ENCODE measurements at places on chromosomes 13 and 19. TPM values are rescaled to one million over a fixed set of nuclear protein-coding genes. Genes with fewer than 3 reads are reported as not detected.

GRCh38 chr13:96020155-96020575 is 33.0 kb downstream of the UGGT2 start:
- no peak for DNase-seq

GRCh38 chr19:32322541-32322940 is 22.9 kb upstream of the ZNF507 start:
- no peak for DNase-seq

- no peak for DNase-seq
These were observed 495 bp downstream of the LSR start for GRCh38 chr19:35249146-35249847.

DNA sequence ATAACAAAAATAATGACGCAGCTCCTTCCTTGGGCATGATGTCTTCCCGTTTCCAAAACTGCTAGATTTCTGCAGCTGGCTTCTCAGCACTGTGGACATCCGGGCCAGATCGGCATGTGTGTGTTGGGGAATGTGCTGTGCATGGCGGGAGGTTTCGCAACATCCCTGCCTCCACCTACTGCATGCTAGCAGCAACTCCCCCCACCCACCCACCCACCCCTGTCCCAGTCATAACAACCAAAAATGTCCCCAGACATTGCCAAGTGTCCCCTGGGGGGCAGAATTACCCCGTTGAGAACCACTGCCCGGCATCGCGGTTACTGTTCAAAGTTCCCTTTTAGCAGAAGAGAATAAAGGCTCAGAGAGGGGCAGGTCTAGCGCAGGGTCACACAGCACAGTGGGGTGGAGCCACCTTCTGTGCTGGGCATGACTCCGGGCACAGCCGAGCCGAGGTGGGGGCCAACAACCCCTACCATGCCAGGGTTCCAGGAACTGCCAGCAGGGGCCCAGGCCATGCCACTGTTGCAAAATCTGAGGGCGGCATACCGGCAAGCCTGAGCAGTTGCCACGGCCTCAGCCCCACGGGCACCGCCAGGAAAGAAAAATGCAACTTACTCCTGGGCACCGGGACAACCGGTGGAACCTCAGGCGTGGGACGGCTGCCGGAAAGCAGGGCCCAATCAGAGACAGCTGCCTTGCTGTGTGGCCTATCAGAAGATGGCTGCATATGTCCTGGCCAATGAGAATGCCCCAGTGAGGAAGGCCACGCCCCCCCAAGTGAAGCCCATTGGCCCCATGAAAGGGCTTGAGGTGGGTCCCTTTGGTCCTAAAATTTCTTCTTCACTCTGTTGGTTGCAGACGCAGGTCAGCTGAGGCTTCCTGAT is 22.5 kb upstream of the NFIC start:
- DNase-seq, result no peak

GRCh38 chr13:77909827-77910226 is 8.8 kb downstream of the EDNRB start:
- DNase-seq, result no peak

DNA sequence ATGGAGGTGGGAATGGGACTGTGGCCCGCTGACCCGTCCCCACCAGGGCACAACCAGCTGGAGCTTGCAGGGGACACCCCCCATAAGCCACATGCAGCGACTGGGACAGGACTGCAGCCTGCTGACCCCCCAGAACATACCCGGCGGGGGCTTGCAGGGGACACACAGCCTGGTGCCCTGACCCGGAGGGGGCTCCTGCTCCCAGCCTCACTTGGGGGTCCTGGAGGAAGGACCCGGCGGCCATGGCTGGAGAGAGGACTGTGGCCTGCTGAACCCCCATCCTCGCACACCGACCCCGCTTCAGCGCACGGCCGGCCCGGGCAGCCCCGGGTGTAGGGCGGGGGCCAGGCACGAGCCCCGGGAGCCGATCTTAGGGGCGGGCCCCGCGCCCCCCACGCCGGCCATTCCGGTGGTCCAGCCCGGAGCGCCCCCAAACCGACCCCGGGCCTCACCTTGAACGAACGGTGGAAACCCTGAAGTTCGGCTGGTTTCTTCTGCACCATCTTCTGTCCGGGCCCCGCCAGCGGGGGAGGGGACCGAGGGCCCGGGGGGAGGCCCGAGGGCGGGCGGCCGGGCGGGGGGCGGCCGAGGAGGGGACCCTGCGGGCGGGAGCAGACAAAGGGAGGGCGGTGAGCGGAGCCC is 574 bp downstream of the MKNK2 start:
- DNase-seq, result no peak

Gene CYP4F2
- total RNA-seq, result not detected

- DNase-seq, result no peak
These were observed 13.0 kb downstream of the GAS6 start for GRCh38 chr13:113850722-113851479.

DNA sequence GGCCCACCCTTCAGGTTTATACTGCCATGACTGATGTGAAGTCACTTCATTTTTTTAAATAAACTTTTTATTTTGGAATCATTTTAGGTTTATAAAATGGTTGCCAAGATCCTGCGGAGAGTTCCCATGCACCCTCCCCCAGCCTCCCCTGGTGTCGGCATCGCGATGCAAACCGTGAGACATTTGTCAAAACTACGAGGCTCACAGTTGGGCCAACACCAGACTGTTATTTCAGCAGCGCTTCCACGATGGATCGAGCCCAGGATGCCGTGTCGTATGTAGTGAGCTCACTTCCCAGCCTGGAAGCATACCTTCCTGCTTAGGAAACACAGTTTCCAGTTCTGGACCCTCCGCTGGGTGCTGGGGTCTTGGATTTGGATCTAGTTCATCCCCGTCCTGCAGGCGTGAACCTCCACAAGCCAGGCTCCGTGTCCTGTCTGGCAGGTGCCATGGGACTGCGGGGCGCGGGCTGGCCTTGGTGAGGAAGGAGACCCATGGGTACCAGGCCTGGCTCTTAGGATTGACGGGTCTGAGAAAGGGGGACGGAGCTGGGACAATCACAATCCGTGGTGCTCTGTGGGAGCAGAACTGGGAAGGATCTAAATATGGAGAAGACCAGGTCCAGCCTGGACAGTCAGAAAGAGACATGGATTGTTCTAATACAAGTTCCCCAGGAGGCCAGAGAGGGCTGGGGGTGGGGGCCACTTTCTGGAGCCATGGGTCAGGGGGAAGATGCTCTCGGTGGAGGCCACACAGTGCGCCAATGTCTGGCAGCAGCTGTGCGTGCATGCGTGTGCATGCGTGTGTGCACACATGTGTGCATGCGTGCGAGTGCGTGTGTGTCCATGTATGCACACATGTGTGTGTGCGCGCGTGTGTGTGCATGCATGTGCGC is 2.4 kb upstream of the SBK2 start:
- DNase-seq, result no peak

GRCh38 chr13:97653443-97654140 is 219.6 kb downstream of the RAP2A start:
- no peak for DNase-seq

DNA sequence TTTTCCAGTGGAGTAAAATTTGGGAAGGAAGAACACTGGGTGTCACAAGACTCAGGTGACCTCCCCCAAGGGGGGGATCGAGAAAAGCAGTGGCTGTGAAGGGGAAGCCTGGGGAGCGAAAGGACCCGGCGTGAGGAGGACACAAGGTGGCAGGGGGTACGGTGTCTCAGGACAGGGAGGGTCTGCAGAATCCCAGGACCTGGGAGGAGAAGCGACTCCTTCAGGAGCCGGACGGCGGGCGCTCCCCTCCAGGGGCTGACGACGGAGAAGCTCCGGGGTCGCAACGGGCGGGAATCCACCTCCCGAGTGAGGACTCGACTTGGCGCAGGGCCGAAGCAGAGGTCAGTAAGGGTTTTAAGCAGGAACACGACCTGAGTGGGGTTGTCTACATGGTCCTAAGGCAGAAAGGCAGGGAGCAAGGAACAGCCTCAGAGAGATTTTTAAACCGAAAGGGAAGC is 529 bp downstream of the ZNF836 start:
- no peak for DNase-seq

Gene LAIR1
- total RNA-seq, result 15.3 TPM

- DNase-seq, result peak; percentile 58
These were observed 3.0 kb upstream of the SLC6A16 start for GRCh38 chr19:49327878-49328544.

DNA sequence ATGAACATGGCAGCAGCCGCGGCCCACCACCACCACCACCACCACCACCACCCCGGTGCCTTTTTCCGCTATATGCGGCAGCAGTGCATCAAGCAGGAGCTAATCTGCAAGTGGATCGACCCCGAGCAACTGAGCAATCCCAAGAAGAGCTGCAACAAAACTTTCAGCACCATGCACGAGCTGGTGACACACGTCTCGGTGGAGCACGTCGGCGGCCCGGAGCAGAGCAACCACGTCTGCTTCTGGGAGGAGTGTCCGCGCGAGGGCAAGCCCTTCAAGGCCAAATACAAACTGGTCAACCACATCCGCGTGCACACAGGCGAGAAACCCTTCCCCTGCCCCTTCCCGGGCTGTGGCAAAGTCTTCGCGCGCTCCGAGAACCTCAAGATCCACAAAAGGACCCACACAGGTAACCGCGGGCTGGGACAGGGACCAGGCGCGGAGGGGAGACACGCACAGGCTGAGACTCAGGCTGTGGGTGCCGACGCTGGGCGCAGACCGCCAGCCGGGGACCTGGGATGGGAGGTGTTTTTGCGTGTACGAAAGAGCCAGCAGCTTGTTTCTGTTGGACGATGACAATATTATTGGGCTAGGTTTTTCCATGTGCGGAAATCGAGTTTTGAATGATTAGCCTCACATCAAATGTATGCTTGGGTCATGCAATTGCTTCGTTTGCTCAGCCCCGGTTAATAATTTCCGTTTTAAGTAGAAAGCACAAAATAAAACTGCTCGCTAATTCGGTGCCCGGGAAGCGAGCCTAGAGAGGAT is 1.3 kb downstream of the ZIC2 start:
- DNase-seq, result no peak

DNA sequence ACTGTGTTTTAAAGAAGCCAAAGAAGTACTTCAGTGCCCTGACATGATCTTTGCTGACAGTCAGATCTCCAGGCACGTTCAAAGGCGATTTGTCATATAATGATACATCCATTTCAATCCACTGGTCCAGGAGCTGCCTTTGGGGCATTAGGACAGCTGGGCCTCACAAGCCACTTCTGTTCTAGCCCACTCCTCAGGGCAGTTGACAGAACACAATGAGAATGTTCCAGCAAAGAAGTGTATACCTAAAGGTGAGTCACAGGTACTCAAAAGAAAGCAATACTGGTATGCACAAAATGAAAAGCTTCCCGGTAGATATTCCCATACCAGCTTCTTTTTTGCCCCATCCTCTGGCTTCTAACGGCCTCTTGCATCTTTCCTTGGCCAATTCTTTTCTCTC is 12.5 kb upstream of the MAP3K10 start:
- DNase-seq, result no peak

All from CD8-positive, alpha-beta T cell (primary cell).